ENCODE measurements at places on chromosomes 1 and 21.

DNA sequence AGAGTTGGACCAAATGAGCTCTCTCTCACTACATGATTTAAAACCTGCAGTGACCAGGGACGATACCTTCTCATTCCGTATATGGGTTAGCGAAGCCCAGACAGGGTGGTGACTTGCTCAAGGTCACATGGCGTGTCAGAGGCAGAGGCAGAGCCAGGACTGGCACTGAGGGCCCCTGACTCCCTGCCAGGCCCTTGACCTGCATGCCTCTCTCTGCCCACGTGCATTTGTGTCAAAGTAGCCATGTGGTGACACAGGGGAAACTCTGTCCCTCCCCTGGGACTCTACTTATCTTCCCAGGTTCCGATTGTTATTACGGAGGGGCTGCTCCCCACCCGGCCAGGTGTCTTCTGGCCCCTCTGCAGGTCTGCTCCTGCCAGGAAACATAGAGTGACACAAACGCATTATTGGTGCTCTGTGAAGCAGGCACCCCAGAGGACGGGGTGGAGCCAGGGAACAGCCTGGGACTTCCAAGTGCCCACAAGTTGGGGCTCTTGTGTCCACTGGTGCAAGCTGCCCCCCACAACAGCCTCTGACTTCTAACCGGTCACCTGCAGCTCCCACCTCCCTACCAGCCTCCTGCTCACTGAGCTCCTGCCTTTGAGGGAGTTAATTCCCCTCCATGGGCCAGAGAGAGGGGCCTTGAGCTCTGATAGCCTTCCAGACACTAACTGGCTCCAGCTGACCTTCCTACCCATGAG, 7.3 kb upstream of the TINAGL1 start:
- DNase-seq = no peak

DNA sequence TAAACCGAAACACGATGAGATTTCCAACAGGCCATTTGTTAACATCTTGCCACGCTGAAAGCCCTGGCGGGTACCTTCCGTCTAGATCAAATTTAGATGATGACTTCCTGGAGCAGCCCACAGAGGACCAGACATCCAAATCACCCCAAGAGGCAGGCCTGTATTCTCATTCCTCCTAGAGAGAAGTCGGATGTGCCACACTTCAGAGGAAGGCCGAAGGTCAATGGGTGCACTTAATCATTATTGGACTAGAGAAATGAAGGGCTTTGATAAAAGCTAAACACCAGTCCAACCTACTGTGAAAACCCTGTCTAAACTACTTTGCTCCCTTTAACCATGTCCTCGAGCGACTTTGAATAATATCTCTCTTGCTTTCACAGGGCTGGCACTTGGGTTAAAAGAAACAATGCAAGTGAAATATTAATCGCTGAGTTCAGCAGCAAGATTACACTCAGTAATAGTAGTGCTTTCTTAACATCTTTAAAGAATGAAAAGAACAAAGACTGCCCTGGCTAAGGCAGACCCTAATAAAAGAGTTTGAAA, 76.5 kb downstream of the BCAR3 start:
- DNase-seq = no peak

DNA sequence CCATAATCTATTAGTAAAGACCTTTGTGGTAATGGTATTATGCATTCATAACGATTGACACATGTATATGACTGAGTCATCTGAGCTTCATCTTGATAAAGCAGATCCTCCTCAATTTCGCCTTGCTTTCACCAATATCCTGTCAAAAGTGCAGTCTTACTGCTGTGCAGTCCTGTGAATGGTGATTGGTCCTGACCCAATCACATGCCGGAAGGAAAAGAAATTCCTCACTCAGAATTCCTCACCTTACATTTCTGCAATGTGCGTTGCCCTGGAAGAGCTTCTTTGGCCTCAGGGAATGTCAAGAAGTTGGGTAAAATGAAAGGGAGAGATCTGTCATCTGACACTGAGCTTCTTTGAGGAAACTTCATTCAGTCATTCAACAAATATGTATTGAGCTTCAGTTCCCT, 121.0 kb upstream of the TSPAN2 start:
- DNase-seq = no peak

DNA sequence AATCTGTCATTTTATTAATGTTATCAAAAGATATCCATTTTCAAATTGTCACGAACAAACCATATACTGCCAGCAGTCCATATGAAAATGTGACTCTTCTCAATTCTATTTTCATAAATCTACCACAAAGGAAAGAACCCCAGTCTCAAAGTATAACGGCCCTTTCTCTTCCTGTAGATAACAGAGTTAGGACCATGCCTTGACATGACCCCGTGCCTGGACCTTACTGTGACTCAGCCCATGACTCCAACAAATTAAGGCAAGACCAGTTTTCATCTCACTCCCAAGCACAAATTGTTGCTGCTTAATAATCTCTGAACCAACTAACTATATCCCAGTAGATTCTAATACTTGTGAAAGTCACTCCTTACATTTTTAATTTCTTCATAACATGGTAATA, 124.4 kb upstream of the NFIA start:
- DNase-seq = no peak

GRCh38 chr1:115199416-115200132, 110.3 kb upstream of the TSPAN2 start:
- DNase-seq = no peak

DNA sequence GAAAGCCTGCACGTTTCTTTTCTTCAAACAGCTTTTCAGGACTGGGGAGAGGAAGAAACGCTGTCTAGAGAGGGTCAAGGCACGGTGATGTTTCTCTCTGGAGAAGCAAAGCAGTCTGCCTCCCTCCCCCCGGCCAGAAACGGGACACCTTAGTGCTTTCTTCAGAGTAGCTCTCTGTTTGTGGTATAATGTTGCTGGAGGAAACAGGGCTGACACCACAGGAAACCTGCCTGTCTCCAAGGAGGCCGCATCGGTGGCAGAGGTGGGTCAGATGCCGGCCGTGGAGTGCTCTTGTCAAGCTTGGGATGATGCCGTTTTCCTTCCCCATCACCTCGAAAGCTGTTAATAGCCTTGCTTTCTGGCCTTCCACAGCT, 139.4 kb downstream of the DHRS3 start:
- no peak for DNase-seq

GRCh38 chr1:109131800-109132199, 17.9 kb downstream of the ELAPOR1 start:
- DNase-seq = no peak

DNA sequence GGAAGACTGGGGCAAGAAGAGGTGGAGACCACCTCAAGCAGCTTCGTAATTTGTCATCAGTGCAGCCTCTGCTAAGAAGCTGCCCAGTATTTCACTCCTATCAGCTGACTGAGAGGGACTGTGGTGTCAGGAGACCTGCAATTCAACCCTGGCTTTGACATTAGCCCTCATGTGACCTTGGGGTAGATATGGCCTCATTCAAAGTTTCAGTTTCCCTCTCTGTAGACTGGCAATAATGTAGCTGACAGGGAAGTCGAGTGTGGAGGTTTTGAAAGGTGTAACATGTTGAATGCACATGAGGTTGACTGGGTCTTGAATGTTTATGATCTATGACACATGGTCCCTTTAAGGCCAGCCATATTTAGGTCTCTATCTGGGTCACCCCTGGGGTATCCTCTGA, 2.2 kb upstream of the SPRR4 start:
- DNase-seq = no peak

DNA sequence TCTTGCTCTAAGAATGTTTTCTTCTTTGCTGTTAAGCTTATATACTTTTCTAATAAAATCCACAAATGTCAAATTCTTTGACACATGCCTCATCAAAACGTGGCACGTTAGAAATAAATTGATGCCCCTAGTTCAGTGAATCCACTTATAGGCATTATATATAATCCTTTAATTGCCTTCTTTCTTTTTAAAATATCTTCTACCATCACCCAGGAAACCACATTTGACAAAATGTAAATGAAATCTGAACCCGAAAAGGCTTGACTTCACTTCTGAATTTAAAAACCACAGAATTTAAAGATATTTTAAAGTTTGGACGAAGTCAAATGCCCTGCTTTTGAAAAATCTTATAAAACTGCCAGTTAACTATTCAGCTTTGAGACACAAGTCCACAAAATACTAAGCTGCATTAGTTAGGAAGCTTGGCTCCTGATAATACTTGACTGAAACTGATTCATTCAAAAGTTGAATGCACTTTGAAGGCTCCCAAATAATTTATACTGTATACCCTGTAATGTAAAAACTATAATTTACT, 22.4 kb upstream of the KIFAP3 start:
- DNase-seq = no peak

- DNase-seq = no peak
These were observed 26.5 kb downstream of the TRIM45 start for GRCh38 chr1:117094841-117095604.
